NCI-H1417 treated with DMSO at 0.1 percent for 48 hours (cell line): ENCODE measurements at places on chromosomes 3 and 15.

- DNase-seq, result no peak
These were observed 67.6 kb downstream of the PYDC2 start for GRCh38 chr3:191528589-191528988.

DNA sequence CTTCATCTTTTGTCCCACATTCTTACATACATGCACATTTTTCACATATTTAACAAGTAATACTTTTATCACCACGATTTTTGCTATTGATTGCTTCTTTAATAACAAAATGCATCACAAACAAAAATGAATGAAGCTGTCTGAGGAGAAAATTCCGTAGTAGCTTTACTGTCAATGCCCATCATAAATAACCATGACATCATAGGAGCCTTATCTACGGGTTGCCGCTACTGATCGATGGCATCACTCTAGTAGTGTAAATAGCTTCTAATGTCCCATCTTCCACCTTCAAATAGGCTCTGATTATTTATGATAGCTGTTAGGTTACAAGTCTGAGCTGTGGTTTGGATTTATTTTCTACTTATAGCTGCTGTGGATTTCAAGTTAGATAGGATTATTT is 323.4 kb downstream of the MECOM start:
- DNase-seq, result no peak

GRCh38 chr3:52079958-52080357 is 23.6 kb upstream of the DUSP7 start:
- DNase-seq, result no peak

- DNase-seq, result no peak
These were observed 87.2 kb upstream of the PEX5L start for GRCh38 chr3:180123928-180124327.

- no peak for DNase-seq
These were observed 193.1 kb downstream of the ABHD5 start for GRCh38 chr3:43883729-43884396.

DNA sequence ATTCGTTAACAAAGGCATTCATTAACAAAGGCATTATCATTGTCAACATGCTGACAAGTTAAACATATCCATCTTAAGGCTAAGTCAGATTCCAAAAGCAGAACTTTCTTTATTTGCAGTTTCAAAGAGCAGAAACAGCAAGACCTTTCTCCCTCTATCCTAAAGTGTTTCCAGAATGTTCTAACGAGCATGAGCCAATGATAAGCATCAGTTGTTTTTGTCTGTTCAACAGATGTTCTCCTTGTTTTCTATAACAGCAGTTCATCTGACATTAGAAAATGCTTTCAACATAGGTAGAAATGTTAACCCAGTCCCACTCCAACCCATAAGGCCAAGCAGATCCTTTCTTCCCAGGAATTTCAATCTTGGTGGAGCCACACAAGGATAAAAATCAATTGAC is 77.6 kb upstream of the POMGNT2 start:
- no peak for DNase-seq

GRCh38 chr3:196995646-196996355 is 27.2 kb upstream of the PIGZ start:
- no peak for DNase-seq

DNA sequence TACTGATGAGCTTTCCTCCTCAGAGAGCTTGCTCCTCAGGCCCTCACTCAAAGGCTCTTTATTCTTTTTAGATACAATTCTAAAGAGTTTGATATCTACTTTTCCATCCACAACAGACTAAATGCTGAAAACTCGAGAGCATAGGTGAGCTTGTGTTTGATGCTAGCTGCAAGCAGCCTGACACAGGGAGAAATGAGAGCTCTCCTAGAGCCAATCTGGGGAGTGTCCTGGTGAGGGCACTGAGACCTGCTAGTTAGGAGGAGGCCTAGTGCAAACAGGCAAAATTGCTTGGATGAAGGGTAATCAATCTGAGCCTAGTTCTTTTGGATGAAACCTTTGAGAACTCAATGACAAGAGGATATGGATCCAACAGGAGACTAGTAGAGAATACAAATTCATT is 300.8 kb downstream of the ZBTB20 start:
- no peak for DNase-seq

DNA sequence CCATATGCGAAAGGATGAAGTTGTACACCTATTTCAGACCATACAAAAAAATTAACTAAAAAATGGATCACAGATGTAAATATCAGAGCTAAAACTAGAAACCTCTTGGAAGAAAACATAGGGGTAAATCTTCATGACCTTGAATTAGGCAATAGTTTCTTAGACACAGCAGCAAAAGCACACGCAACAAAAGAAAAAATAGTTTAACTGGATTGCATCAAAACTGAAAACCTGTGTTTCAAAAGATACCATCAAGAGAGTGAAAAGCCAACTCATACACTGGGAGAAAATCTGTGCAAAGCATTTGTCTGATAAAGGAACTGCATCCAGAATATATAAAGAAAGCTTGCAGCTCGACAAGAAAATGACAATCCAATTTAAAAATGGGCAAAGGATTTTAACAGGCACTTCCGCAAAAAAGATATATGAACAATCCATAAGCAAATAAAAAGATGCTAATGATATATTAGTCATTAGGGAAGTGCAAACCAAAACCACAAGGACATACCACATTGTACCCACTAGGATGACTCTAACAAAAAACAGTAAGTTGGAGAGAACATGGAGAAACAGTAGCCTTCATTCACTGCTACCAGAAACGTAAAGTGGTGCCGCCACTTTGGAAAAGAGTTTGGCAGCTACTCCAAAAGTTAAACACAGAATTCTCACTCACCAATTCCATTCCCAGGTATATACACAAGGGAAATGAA is 263.1 kb downstream of the ADAMTS17 start:
- no peak for DNase-seq

GRCh38 chr15:85421116-85421925 is 40.9 kb downstream of the AKAP13 start:
- DNase-seq, result no peak

DNA sequence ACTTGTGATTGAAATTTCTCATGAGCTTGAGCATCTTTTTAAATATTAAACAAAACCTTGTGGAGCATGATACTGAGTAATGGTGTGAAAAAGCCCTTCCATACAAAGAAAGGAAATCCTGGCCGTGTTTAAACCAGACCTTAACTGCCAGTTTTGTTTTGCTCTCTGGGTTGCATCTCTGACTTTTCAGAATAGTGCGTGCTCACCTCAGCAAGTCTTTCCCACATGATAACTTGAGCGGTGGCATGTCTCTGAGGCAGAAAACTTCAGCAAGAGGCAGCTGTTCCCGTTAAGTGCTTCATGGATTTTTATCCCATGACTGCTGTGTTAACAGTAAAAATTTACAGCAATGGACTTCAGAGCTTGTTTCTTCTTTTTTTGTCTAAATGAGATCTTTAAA is 393.3 kb downstream of the FEZF2 start:
- DNase-seq, result no peak

DNA sequence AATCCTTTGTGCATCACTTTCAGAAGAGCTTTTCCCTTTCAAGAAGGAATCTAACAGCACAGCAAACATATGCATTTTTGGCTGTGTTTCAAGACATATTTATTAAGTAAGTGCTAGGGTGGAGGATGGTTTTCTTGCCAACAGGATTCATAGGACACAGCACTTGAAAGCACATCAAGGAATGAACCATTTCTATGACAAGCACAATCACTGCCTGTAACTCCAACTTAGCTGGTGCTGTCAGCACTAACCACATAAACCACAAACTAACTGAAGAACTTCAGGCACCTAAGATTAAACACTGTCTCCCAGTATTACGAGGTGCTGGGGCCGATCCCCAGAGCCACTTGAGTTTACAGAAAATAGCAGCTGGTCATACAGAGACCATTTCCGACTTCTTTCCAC is 35.4 kb upstream of the SPRED1 start:
- no peak for DNase-seq

GRCh38 chr15:49530092-49530491 is 90.5 kb downstream of the FAM227B start:
- no peak for DNase-seq

DNA sequence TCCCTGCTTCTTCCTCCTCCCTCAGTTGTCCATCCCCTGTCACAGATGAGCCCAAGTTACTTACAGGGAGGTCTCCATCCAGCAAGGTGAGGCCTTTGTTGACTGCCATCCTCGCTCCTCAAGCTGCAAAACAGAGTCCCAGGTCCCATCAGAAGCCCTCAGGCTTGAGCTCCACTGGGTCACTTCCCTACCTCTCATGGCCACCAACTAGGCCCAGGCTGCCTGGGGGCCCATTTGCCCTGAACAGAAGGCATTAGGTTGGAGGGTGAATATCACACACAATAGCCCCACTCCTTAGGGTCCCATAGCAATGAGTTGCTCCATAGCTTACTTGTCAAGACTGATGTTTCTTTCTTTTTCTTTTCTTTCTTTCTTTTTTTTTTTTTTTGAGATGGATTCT is 1.8 kb downstream of the PLIN1 start:
- no peak for DNase-seq

DNA sequence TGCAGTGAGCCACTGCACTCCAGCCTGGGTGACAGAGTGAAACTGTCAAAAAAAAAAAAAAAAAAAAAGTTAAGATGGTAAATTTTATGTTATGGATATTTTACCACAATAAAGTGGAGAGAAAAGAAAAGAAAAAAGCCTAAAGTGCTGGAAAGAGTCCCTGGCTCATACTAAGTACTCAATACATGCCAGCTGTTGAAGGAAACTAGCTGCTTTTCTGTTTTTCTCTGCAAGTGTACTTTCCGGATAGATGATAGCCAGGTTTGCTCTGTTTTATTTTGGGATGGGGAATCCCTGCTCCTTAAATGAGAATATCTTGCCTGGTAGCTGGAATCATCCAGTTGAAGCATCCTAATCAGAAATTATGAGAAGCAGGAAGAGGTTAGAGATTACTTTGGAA is 10.9 kb downstream of the EID1 start:
- no peak for DNase-seq

GRCh38 chr3:127140501-127141460 is 52.1 kb upstream of the PRR23E start:
- DNase-seq, result no peak

- DNase-seq, result no peak
These were observed 159.3 kb downstream of the IL1RAP start for GRCh38 chr3:190673148-190673547.

DNA sequence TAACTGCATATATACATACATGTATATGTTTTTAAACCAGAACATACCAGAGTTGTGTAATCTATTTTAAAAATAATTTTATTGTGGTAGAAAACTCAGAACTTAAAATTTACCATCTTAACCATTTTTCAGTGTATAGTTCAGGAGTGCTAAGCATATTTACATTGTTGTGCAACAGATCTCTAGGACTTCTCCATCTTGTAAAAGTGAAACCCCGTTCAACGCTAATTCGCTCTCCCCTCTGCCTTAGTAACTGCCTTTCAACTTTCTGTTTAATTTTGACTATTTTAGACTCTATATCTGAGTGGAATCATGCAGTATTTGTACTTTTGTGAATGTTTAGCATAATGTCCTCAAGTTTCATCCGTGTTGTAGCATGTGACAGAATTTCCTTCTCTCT is 51.8 kb upstream of the SSR3 start:
- DNase-seq, result no peak

GRCh38 chr3:78900426-78900825 is 867.4 kb downstream of the ROBO1 start:
- DNase-seq, result no peak
